ENCODE measurements at places on chromosomes 5 and 9. TPM values are rescaled to one million over a fixed set of nuclear protein-coding genes. Genes with fewer than 3 reads are reported as not detected.

The KIF4B gene
- total RNA-seq: 0.14 TPM

The SARDH gene
- 1.8 TPM for total RNA-seq

The SPINK7 gene
- total RNA-seq: not detected

The GAS1 gene
- total RNA-seq: 204 TPM

DNA sequence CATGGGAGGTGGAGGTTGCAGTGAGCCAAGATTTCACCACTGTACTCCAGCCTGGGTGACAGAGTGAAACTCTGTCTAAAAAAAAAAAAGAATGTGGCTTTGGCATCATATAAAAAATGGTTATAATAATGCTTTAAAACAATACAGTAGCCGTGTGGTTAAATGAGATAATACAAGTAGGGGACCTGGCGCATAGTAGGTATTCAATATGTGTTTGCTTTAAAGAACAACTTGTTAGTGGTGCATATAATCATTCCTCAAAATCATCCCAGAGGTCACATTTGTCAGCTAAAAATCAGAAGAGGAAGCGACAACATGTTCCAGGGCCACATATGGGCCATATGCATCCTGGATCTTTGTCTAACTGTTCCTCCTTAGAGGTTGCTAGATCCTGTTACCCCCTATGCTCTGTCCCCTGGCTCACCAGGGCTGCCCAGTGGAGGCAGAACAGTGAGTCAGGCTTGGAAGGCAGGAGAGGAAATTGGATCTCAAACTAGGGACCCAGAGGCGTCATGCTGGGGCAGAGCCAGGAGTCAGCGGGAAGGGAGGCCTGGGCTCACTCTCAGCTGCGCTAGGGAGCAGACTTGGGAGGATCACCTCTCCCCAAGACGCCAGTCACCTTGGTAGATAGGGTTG is 27.7 kb downstream of the LHX6 start:
- DNase-seq: peak; percentile 81

DNA sequence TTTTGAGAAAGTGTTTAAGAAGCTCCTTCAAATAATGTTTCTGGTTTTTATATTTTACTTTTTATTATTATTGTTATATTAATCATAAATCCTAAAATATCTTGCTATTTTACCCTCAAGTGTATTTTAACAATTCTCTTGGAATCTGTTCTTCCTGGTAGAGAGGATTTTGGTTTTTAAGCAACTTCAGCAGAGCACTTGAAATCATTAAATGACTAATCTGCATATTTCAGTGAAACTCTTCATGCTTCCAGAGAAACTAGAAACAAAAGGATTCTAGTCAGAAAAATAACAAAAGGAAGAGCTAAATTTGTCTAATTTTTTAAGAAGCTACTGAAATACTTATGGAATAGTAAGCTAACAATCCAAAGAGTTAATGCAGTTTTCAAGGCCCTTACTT is 1057.3 kb downstream of the TLE1 start:
- no peak for DNase-seq

GRCh38 chr9:98807070-98807813 is at the start of gene GALNT12:
Gene GALNT12 (plus strand): TSS chr9:98807670. CDS start chr9:98807699, 29 bp downstream.
- no peak for DNase-seq

DNA sequence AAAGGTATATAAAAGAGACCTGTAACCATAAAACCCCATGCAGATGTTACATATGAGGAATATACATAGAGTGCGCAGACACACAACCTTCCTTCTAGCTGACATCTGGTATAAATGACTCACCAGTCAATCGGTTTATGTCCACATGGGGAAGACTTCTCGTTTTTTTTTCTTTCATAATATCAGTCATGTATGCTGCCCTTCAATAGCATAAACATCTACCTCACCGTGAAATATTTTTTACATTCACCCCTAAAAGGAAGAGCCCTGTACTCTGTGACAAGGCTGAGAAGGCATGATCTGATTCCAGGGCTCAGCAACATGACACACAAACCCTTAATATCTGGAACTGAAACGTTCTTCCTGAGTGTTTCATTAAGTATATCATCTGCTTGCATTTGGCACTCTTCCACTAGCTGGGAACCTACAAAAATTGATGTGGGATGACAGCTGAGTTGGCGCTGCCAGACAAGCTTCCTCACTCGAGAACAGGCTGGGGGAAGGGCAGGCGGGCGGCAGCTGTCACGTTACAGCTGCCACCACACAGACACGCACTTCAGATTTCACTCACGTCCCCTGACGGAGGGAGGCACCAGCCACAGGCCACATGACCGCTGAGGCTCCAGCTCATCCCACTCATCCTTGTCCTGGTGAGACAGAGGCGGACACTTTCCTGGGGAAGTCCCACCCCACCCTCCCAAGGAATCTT is 74.2 kb downstream of the SHB start:
- peak; percentile 93 for DNase-seq

DNA sequence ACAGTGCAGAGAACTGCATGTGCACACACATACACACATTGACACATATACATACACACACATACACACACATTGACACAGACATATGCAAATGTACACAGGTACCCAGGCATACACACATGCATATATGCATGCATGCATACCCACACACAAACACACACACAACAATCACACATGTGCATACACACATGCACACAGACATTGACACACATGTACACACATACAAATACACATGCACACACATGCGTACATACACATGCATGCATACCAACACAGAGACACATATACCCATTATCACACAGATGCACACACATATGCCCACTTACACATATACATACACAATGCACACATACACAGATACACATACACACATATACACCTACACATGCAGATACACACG is 299.6 kb upstream of the ADCY2 start:
- DNase-seq: no peak

DNA sequence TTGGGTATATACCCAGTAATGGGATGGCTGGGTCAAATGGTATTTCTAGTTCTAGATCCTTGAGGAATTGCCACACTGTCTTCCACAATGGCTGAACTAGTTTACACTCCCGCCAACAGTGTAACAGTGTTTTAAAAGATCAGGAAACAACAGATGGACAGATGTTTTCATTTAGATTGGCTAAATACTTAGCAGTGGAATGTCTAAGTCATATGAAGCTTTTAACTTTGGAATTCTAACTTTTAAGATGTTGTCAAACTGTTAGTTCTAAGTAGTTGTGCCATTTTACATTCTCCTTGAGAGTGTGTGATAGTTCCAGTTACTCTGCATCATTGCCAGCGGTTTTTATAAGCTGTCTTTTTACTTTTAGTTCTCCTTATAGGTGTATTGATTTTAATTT is 688.8 kb downstream of the SEMA5A start:
- no peak for DNase-seq

Measured in posterior vena cava (tissue), 2 donors.